COLO829 (cell line): ENCODE measurements at places on chromosomes 2 and 18.

GRCh38 chr18:48669180-48669675 lies 130.4 kb downstream of the CTIF start:
- DNase-seq = no peak

- no peak for DNase-seq
Observed at GRCh38 chr2:196167666-196168065, 3.7 kb downstream of the STK17B start.

DNA sequence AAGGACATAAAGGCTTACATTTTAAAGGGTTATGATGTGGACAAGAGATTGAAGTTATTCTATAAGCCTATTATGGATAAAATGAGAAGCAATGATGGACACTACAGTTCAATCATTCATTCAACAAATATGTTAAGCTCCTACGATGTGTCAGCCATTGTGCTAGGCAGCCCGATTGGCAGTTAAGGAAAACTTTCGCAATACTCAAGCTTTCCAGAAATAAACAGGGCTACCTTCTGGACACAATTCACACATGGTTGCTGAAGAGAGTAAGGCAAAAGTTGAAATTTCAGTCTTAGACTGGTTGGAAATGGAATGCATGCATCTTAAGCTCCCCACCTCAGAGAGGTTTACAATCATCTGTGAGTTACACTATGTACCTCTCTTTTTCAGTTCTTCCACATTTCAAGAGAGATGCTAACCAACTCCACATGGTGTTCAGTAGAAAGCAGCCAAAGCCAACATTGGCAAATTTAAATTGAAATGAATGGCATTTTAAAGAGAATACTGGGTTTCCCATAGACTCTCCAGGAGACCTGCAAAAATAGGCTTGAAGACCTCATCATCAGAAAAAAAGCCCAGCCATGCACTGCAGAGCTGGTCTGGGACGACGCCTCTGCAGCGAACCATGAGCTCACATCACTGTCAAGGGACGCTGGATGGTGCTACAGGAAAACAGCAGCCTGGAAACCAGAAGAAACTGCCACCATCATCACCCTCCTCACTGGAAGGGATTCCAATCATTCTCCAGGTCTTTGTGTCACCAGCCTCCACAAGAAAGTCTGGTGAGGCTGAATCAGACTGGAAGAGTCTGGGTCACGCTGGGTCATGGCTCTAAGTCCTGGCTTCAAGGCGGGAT lies 276.3 kb downstream of the AFF3 start:
- DNase-seq = no peak

GRCh38 chr2:229492034-229492433 lies 220.9 kb upstream of the PID1 start:
- no peak for DNase-seq

DNA sequence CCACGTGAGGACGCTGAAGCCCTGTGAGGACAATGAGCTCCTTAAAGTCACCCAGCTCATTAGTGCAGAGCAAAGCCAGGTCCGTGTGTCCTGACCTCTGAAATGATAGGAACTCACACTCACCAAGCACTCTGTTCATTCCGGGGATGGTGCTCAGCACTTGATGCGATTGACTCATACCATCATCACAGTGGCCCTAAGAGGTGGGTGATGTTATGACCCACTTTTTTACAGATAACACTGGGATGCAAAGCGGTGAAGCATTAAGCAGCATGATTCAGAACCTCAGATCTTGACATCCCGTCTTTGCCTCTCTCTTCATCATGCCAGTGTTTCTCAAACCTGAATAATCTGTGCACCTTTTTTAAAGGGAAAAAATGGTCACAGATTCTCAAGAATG lies 234.8 kb downstream of the ALPK2 start:
- DNase-seq = no peak

GRCh38 chr2:69789175-69789721 lies 40.2 kb upstream of the GMCL1 start:
- DNase-seq = no peak

GRCh38 chr2:126707941-126708340 lies 52.0 kb downstream of the GYPC start:
- no peak for DNase-seq

DNA sequence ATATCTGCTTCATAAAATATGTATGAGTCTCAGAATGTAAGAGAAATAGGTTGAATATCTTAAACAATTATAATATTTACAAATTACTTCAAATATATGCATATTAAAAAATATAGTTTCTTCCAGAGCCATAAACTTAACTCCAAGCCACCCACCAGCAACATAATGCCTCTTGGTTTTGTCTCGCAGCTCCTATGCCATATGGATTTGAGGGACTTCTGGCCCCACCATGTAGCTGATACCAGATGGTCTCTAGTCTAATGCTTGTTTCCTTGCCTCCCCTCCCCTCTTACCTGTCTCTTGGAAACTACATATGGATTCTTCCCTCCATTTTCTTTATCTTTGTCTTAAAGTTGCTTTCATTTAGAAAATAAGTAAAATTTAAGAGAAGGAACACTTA lies 114.3 kb downstream of the GCA start:
- DNase-seq = no peak

GRCh38 chr18:33169218-33169617 lies 271.3 kb downstream of the CCDC178 start:
- no peak for DNase-seq

DNA sequence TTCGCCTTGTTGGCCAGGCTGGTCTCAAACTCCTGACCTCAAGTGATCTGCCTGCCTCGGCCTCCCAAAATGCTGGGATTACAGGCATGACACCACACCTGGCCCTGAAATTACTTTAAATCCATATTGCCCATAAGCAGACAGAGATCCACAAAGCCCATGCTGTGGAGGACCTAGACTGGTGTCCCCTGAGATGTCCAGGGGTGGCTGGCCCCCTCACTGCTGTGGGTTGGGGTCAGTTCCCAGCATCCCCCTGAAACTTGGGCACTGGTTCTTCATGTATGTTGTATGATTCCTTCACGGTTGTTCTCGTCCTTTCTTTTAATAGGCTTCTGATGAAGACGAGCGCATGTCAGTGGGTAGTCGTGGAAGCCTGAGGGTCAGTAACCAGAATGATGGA lies 78.1 kb upstream of the RBM44 start:
- DNase-seq = no peak

DNA sequence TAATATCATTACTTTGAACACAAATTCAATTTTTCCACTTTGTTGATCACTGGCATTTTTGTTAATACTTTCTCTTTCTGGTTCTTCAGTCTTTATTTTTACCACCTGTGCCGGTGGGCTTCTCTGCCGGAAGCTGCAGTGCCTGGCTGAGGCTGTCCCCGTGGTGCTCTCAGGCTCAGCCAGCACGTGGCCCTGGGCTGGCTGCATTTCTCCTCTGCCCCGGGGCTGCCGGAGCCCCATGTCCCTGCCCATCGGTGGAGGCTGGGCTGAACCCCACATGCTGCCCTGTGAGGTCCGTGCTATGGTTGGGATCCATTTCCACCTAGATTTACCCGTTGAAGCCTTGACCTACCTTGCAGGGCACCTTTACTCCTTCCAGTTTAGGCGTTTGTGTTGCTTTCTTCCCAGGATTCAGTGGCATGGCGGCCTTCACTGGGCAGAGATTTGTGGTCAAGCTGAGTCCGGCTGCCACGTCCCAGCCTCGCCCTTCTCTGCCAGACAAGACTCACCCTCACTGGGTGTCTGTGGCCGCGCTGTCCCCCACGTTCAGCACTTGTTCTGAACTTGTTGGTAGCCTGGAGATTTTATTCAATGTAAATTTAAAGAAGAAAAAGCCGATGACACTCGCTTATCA lies 12.8 kb upstream of the TMEM18 start:
- no peak for DNase-seq

GRCh38 chr2:162465430-162465829 lies 121.5 kb downstream of the GCA start:
- no peak for DNase-seq

GRCh38 chr2:169704160-169704708 lies 10.0 kb downstream of the PHOSPHO2 start:
- DNase-seq = no peak

DNA sequence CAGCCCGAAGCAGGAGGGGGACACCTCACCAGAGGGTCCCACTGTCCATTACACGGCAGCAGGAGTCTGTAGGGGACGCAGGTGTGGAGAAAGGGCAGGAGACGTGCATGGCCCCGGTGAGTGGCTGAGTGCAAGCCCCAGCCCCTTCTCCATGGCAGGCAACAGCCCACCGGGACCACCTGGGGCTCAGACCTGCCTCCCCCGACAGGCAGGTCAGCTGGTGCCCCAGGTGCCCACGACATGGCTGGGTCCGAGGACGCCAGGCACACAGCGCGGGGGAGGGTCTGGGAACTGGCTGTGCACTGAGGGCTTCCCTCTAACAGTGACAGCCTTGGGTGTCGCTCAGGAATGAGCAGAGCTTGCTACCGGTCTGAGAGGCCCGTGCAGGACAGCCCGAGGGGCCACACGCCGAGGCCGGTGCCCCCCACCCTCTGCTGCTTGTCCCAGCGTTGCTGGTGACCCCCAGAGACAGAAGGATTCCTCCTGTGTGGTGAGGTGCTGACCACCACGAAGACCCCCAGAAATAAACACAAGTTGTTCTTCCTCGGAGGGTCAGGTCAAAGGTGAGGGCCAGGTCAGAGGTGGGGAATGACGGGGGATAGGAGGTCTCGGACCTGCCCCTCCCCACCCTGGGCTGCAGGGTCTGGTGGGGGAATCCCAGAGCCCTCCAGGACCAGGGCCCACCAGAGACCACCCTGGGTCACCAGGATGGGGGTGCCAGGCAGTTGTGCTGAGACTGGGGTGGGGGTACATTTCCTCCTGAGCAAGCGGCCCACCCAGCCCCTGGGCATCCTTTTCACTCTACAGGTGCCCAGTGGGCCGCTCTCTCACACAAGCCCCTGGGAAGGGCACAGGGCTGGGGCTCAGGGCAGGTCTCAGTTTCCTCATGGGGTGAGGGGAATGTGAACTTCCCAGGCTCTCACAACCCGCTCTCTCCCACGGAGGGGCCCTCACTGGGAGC lies 50.6 kb downstream of the SLC66A2 start:
- no peak for DNase-seq

DNA sequence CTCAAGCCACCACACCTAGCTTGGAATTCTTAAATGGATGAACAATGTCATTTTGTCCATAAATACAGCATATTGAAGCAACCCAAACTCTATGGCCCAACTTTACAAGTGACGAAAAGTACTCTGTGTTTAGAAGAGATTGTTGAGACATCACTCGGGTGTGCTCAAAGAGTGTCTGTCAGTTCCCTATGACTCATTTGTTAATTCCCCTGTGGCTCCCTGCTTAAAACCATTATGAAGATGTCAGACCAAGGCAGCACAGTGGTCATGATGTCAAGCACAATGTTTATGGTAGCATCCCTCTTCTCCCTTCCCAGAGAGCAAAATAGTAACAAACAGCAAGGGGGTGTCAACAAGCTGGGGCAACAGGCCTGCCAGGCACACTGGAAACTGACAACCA lies 3.0 kb downstream of the LYG1 start:
- DNase-seq = no peak

DNA sequence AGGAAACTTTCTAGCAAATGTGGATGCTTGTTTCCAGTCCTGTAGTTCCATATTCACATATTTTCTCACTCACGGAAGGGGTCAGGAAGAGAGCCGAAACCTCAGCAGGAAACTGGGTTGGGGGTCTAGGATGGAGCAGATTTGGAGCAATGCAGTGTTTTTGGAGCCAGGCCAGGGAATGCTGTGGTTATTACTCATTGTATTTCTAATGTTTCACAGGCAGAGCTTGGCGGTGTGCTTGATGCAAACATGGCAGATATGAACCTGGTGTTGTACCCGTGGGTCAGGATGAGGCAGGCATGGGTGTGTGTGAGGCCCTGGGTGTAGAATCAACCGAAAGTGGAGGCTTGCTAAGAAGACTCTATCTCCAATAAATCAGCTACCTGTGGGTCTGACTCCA lies 34.6 kb upstream of the ACKR3 start:
- DNase-seq = no peak

DNA sequence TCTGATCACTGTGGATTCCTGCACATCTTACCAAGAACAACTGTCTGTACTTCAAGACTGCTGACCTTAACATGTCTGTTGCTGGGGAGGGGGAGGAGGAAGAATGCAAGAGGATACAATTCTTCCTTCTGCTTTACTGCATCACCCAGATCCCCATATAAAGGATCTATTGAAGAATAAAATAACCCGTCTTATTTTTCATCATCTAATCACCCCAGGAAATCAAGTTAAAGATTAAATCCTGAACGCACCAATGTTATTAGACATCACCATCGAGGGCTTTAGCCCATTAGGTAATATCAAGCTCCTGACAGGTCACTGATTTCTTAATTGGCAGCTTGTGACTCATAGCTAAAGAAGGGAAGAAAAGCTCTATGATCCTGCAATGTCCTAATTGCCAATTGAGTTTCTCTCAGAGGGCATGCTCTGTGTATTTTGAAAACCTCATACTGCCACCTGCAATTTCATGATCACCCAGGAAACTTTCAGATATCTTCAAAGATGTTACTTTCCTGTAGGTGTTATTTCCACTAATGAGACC lies 75.4 kb upstream of the KCNE4 start:
- peak; percentile 23 for DNase-seq

- no peak for DNase-seq
Observed at GRCh38 chr2:41600460-41600859, 447.4 kb upstream of the PKDCC start.

DNA sequence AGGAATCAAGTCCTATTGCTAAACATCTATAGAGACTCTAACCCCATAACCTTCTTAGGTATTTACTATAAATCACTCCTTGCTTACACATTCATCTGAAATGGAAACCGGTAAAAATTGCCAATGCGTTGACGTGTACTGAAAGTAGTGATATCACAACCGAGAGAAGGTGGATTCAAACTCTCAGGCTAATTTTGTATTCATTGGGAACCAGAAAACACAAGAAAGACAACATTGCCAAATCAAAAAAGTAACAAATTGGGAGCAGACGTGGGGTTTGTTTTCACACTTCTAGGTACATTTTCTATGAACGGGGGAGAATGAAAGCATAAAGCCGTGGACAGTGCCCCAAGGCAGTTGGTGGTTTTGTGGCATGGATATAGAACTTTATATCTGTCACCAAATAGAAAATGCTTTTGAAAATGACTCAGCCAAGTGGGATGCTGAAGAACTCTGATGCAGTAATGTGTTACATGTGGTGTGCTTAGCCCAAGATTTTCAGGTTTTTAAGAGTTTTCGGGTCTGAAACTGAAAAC lies 155.1 kb upstream of the RASGRP3 start:
- no peak for DNase-seq
